Effector CD4-positive, alpha-beta T cell (primary cell): ENCODE measurements at places on chromosomes 12 and 14.

DNA sequence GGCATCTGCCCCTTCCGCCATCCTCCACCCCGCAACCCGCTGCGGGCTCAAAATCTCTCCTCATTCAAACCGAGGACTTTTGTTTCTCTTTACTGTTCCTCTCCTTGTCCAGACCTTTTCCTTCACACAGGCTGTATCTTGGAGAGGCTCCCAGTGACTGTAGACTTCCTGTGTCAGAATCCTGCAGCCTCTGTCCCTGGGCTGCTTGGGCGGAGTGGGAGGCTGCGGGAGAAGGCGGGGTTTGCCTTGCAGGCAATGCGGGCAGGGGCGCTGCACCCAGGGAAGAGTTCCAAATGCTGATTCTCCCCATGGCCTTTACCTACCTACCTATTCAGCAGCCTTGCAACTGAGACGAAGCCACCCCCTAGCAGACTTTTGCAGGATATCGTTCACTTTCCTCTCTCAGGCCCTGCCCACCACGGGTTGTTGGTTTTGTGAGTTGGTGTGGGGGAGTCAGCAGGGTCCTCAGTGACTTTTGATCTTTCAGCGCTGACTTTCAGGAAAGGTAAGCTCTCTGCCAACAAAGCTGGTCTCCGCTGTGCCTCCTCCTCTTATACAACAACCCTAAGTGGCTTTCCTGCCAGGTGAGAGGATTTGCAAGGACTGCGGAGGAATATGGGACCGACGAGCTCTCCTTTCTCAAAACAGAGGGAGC is 79.0 kb upstream of the KCNA1 start:
- DNase-seq: no peak

- no peak for DNase-seq
Observed at GRCh38 chr12:71872972-71873371, 33.4 kb downstream of the TBC1D15 start.

DNA sequence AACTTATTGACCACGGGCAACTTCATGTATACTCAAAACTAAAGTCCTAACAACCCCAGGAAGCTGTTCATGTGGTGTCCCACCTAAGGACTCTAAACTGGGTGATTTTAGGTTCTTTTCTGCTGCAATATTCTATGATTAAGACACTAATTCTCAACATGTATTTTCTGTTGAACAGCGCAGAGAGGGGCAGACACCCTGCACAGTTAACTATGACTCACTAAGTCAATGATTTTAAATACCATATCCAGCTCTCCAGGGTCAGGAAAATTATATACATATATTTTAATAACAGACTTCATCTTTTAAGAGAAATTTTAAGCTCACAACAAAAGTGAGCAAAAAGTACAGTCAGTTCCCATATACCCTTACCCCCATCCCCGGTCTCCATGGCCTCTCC is 85.0 kb downstream of the FOXN3 start:
- DNase-seq: no peak

DNA sequence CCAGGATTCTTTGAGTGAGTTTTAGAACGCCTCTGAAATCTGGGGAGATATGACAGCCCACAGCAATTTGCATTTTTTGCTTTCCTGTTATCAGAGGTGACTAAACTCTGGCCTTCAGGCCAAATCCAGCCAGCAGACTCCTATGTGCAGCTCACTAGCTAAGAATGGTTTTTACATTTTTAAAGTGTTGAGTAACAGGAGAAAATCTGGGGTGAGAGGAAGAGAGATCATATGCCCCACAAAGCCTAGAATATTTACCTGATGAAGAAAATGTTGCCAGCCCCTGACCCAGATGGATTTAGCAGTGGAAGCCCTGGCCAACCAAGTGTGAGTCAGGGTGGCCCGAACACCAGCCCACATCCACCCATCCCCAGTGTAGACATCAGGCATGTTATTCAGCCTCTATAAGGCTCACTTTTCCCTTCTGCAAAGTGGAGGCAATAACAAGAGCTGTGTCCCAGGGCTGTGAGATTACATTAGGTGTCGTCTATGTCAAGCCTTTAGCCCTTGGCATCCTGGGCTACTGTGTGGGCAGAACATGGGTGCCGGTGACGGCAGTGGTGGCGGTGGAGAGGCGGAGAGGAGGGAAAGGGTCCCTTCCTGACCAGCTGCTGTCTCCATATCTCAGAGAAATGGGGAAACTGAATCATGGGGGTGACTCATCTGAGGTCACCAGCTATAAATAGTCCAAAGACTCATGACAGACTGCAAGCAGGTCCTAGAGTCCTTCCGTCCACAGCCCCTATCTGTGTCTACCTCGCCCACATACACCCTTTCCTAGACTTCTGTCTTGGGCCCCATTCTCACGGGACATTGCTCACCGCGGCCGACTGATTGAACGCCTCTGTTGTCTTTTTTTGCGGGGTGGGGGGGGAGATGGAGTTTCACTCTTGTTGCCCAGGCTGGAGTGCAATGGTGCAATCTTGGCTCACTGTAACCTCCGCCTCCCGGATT is 32.6 kb upstream of the CD9 start:
- no peak for DNase-seq

DNA sequence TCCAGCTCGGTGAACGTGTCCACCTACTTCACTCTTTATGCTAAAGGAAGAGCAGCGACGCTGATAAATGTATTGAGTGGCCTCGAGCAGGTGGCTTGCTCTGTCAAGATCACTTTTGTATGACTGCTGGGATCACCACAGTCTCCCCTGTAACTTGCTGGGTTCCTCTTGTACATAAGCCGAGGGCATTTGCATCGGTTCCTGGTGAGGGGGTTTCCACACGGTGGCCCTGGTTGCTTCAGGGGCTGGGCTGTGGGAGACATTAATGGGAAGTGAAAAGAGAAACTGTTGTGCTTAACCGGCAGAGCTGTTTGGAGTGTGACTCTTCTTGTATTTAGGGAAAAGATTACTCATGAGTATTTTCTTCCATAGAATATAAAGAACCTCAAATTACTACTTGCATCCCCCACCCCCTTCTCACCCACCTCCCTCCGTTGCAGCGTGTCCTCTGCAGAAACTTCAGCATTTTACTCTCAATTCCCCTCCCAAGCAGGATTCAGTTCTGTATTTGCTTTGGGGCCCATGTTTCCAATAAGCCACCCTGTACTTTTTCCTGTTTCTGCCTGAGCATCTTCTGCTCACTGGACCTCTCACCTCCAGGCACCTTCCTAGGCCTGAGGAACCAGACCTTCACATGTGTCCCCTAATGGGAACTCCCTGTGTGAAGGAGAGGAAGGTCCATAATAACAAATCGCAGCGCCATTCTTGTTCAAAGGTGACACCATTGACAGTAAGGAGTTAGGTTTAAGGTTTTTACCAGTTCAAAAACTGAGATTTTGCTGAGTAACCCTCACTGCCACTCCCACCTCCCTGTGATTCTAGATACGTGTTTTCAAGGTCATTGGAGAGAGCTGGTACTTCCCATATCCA is 187.0 kb downstream of the ETV6 start:
- no peak for DNase-seq

DNA sequence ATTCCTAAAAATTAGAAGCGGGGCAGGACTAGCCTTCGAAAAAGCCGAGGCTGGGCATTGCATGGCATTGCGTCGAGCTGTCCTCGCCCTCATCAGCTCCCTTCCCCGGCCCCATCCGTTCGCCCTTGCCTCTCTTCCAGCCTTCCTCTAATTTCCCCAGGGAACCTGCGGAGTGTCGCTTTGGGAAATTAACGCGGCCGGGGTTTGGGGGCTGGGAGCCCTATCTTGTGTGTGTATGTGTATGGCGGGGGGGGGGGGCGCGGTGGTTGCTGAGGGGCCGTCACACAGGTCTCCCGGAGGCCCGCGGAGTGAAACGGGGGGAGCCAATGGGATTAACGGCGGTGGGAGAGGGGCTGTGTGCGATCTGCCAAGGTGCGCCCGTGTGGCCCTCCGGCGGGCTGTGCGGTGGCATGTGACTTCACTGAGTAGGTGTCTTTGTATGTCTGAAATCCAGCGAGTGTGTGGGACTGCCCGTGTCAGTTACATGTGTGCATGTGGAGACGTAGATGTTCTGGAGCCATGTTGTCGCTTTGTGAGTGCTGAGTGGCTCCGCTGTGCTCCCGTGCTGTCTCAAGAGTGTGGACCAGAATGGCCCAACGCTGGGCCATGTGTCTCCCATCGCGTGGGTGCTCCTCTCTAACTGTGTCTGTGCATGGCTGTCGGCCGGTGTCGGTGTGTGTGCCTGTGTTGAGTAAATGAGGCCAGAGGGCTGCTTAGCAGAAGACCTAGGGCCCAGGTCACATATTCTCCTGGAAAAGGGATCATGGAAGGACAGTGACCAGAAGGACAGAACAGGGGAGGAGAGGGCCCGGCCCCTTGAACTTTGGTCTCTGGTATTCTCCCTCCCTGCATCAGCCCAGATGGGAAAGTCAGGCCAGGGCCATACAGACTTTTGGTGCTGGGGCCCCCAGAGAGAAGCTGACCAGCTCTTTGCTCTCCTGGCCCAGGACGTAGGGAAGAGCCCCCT is 1.5 kb downstream of the PTMS start:
- DNase-seq: no peak

GRCh38 chr14:100891501-100892445 is 11.7 kb downstream of the RTL1 start:
- DNase-seq: no peak

GRCh38 chr12:26331960-26332359 is 136.6 kb downstream of the SSPN start:
- DNase-seq: no peak

- DNase-seq: no peak
Observed at GRCh38 chr14:56821177-56821576, 10.9 kb upstream of the OTX2 start.

DNA sequence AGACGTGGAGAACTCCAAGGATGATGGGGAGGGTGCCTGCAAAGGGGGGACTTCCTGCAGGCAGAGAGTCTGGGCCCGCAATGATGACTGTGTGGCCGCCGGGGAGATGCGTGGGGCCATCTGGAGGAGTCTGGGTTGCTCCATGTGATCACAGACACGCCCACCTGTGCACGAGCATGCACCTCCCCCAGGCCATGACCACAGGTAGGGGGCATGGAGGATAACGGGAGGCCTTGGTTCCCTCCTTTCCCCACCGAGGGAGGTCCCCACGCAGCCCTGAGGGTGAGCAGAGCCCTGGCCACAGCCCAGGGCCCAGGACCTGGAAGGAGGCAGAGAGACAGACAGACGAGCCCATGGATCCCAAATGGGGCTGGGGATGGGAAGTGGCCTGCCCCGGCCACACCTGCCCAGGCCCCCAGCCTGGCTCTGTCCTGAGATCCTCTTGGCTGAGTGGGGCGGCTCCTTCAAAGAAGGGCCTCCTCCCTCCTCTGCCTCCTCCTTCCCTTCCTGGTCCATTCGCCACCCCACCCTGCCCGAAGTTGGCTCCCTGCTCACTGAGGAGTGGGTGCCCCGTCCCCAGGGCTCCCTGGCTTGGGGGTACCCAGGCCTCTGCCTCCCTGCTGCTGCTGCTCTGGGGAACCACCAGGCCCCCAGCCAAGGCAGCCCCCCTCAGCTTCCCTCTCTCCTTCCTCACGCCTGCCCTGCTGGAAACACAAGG is 138.2 kb downstream of the CALM1 start:
- DNase-seq: no peak

- no peak for DNase-seq
Observed at GRCh38 chr12:1830401-1830845, 10.1 kb downstream of the LRTM2 start.

DNA sequence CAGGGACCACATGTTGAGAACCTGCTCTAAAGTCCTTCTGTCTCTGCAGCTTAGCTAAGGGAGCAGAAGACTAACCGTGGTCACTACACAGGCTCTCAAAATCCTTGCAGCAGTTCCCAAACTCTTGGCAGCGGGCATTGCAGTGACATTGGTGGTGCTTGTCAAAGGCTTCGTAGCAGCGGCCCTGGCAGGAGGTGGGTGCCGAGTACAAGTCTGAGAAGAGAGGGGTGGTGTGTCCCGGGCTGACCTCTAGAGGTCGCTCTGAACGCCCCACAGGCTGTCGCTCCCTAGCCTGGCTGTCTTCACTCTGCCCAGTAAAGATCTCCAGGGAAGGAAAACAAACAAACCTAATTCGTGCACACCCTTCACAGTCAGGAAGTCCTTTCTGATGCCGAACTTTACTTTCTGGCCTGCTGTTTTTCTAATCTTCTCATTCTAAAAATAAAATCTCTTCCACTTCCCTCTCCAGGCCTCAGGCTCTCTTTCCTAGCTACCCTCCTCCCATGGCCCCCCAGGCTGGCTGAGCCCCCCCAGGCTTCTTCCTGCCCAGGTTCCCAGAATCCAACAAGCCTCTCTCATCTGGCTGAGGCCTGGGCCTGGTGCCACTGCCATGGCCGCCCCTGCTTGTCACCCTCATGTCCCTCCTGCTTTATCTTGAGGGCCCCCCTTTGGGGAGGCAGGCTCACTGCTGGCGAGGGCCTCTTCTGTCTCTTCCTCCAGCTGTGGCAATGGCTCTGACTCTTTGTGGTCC is 7.7 kb downstream of the ENDOU start:
- peak; percentile 35 for DNase-seq

DNA sequence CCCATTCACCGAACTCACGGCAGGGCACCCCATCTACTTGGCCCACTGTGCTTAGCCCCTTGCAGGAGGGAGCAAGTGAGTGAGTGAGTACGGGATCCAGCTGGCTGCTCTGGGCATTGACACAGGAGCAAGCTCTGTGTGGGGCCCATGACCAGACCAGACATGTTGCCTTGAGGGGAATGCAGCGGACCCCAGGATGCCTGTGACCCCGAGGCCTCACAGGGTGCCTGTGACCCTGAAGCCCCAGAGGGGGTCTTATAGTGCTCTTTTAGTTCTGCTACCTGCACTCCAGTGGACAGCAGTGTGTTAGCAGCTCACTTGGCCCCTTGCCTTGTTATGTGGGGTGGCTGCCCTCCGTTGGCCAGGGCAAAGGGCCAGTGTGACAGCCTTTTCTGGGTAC is 255.8 kb downstream of the ETNK1 start:
- DNase-seq: no peak

- DNase-seq: no peak
Observed at GRCh38 chr12:98819821-98820404, 174.8 kb downstream of the APAF1 start.

GRCh38 chr12:131102991-131103668 is 149.4 kb downstream of the ADGRD1 start:
- DNase-seq: no peak

GRCh38 chr12:119803381-119803791 is 73.7 kb downstream of the CIT start:
- DNase-seq: no peak

DNA sequence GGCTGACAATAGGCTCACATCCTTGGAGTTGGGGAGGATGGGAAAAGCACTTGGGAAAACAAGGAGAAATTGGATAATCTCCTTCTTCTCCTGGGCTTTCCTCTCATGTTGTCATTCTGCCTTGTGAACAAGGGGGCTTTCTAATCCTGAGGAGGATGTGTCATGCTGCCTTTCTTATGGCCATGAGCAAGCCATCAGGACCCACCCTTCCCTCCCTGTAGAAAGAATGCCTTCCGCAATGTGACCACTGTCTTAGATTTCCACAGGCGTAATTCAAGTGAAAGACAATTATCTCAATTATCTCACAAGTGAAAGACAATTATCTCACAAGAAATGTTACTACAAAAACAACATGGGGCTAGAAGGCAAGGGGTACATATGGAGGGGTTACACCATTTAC is 3.0 kb upstream of the OR6S1 start:
- DNase-seq: no peak
